ENCODE measurements at places on chromosomes 3 and 15.

DNA sequence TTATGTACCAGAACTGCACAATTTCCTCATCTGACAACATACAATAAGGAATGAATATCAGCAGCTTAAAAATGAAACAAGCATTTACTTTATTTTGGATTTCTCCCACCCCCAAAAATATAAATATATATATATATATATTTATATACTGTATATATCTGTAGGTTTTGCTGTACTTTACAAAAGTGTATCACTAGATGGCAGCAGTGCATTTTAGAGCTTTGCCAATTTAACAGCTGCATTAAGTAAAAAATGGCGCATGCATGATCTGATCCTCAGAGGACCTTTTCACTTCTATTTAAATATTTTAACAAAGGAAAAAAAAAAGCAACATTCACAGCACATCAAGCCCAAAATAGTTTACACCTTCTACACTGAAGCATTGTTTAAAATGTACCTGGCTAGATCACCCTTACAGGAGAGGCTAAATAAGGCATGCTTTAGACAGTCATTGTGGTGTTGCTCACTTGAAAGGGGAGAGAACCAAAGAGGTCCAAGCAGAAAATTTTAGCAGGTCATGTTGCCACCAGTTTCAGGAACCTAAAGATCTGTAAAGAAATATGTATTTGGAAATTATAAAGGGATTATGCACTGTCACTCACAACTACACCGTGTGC, 72.6 kb downstream of the NPTN start:
- no peak for DNase-seq

DNA sequence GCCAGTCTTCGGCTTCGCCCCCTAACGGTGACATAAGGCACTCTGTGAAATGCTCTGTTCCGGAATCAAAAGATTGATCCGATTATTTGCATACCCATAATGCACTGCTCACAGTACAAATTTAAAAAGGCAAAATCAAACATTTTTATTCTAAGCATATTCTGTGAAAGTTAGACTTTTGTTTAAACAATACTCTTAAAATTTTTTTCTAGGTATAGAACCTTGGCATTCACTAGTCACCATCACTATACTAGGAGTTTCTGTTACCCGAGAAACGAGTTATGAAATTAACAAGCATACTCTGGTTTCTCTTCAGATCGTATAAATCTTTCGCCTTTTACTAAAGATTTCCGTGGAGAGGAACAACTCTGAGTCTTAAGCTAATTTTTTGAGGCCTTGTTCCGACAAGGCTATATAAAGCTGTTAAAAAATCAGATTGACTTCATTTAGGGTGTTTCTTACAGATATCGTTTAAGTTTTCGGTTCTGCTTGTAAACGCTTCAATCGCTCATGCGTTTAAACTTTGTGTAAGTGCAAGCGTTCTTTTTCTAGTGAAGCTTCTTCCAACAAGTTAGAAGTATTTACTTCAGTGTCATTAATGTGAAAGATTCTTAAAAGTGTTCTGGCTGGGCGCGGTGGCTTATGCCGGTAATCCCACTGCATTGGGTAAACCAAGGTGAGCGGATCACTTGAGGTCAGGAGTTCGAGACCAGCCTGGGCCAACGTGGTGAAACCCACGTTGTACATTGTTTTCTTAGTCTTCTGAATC, at the start of gene RNU5B-1:
RNU5B-1 (plus strand) TSS at position 297 of the 769 bp plus-strand sequence.
- DNase-seq = peak; percentile 98

GRCh38 chr3:149473357-149474249, 894 bp upstream of the TM4SF4 start:
- DNase-seq = no peak

- DNase-seq = no peak
Measured at GRCh38 chr3:121794264-121794983, 40.4 kb downstream of the IQCB1 start.

DNA sequence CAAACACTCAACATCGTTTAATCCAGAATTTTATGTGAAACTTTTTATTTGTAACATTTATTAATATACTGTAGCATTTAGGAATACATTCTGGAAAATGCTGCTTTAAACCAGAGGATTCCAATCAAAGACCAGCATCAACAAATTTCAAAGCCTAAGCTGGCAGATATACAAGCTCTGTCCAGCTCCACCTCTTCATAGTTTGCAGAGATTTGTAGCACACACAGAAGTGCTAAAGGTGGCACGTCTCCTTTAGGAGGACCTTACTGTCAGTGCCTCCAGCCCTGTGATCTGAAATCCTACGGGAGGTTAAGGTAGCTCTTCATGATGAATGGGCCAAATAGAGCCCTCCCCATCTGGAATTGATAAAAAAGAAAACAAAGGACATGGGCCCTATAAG, 329.7 kb upstream of the NECTIN3 start:
- no peak for DNase-seq

GRCh38 chr3:28053759-28054158, 187.7 kb upstream of the CMC1 start:
- DNase-seq = no peak

GRCh38 chr3:40332684-40333083, 23.2 kb downstream of the EIF1B start:
- no peak for DNase-seq

DNA sequence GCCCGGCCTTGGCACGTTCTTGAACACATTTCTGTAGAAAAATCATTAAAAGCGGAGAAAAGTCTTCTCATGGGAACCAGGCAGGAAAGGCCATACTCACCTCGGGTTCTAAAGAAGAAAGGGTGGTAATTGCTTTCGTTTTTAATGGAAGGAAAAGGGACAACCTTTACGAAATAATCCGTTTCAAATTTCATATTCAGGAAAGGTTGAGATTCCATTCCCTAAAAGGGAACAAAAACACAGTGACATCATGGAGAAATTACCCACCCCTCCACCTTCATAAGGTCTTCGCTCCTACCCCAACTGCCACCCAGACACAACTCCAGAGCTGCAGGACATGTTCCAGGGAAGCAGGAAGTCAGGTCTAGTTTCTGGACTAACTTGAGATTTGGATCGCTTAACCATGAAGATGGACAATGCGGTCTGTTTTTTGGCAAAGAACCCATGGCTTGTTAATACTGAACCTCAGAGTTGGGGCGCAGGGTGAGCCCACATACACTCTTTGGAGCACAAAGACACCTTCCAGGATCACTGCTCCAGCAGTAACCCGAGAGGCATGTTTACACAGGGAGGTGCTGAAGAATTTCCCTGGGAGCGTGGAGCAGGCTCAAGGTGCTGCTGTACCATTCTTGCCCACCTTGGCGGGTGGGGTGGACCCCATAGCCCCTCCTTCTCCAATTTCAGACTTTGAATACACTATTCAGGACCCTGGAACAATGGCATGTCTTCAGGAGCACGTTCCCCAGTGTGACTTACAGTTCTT, 49.2 kb downstream of the SPATA12 start:
- no peak for DNase-seq

DNA sequence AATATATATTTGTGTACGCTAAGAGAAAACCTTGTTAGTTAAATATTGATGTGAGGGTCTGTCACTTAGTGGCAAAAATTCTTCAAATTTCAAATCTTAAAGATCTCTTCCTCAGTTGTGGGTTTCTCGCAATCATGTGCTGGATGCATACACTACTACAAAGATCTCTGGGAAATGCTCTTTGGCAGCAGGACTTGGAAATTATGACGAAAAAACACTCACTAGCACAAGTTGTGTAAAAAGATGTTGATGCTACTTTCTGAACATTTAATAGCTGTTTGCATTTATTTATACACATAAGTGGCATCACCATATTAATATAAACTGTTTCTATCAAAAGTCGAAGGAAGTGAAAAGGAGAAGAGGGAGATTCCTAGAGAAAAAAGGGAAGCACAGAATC, 10.8 kb upstream of the NANOGP8 start:
- DNase-seq = no peak

GRCh38 chr15:31046759-31047359, 54.7 kb downstream of the TRPM1 start:
- no peak for DNase-seq

DNA sequence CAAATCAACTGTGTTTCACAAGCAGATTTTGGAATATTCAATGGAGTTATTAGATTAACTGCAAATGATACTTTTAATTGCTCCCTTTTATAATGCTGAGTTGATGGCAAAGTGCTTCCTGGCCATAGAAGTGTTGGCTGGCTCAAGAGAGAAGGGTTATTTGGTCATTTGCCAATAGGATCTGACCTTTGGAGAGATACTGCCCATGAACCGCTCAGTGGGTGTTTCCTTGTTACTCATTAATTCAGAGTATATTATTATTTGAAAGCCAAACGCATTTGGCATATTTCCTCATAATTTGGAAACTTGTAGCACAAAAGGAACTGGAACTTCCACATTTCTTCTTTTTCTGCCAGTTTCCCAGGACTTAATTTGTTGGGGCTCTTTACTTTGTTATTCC, 234.7 kb downstream of the CDIN1 start:
- no peak for DNase-seq

- peak; percentile 63 for DNase-seq
Measured at GRCh38 chr3:69085833-69086722, 1.3 kb downstream of the ARL6IP5 start.

GRCh38 chr3:144458283-144458682, 486.7 kb downstream of the DIPK2A start:
- no peak for DNase-seq

GRCh38 chr3:110391640-110392395, 679.8 kb upstream of the NECTIN3 start:
- DNase-seq = no peak

GRCh38 chr3:156718622-156719306, 44.4 kb downstream of the TIPARP start:
- DNase-seq = no peak

DNA sequence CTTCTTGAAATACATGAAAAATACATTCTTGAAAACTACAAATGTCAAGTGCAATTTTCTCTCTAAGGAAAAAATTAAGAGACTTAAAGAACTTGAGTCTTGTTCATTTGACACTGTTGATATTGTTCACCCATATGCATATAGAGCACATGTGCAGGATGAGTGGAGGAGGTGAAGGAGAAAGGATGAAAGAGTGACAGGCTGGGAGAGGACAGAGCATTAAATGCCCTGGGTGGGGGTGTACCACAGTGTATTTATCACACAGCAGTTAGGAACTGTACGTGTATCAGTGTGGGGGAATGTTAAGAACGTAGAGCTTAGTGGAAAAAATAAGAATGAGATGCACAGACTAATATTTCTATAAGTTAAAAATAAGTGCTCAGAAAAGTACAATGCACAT, 45.7 kb downstream of the CTDSPL start:
- no peak for DNase-seq

DNA sequence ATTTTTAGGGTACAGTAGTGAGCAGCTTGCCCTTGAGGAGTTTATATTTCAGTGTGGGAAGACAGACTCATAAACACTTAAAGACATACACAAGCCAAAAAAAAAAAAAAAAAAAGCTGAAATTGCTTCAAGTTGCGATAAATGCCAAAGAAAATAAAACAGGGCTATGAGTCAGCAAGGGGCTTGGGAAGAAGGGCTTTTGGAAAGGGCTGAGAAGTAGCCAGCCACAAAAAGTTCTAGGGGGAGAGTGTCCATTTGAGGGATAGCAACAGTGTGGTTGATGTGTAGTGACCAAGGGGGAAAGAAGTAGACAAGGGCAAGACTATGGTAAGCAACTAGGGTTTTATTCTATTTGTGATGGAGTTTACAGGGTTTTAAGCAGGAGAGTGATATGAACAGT, 185.5 kb downstream of the ADAMTS9 start:
- no peak for DNase-seq

- peak; percentile 17 for DNase-seq
Measured at GRCh38 chr3:43024181-43024885, 45.2 kb downstream of the GASK1A start.

DNA sequence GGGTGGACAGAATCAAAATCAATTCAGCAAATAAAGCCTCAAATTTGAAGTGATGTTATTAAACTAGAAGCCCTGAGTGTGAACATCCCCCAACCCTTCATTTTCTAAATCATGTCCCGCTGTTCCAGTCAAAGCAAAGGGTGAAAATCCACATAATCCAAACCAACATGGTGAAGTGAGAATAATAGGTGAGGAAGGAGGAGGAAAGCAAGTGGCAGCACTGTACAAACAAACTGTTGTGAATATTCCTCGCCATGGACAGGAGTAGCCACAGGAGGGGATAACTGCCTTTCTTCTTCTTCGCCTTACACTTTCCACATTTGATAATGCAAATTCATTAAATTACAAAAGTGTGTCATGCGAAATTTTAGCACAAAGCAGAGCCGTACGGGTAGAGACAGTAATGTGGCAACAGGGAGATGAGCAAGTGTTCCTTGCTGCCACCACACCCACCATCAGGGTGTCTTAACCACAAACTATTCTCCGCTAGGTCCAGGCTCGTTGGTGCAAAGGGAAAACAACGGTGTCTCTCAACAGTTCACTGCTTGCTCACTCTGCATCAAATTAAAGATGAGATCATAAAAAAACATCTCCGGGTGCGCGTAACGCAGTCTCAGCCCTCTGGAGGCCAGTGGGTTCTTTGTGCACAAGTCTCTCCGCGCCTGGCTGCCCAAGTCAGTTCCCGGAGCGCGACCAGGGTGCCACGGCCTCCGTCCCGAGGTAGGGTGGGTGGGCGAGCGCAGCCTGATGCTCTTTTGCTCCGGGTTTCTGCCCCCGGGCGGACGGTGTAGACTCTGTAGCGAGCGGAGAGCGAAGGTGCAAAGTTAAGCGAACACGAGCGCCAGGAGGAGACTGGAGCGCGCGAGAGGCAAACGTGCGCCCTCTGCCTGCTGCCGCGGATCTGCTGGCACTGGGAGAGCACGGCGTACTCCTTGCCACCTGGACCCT, 6.7 kb downstream of the EPHA3 start:
- DNase-seq = no peak

DNA sequence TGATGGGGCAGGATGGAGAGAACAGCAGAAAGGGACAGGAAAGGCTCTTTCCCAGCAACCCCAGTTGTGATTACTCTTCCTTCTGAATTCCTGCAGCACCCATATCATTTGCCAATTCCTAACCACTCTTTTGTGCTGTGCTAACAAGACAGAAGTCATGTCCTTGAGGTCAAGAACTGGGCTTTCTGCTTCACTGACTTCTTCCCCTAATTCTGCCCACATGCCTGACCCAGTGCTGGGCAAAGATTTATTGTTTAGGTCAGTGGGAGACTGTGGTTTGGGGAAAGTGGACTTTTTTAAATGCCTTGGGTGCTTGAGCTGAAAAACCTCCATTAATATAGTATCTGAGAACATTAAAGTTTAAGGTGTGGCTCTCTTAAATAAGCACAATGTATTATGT, 4.2 kb upstream of the EFCAB12 start:
- no peak for DNase-seq

DNA sequence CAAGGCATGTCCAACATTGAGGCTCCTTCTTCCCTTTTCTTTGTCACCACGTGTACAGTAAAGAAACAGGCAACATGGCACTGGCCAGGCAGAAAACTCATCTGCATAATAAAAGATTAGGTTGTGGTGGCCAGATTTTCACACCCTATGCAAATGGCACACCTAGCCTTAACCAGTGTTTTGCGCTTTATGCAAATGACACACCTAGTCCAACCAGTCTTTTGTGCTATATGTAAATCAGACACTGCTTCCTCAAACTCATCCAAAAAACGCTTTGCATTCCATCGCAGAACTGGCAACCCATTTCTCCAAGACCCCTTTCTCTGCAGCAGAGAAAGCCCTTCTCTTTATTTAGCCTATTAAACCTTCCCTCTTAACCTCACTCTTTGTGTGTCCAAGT, 109.1 kb downstream of the ZNF385D start:
- no peak for DNase-seq

GRCh38 chr15:66293419-66294156, at the start of gene DIS3L:
Gene DIS3L (plus strand): TSS chr15:66293568. CDS start chr15:66293597, 29 bp downstream.
- peak; percentile 81 for DNase-seq

GRCh38 chr3:71241981-71242560, 341.5 kb downstream of the FOXP1 start:
- no peak for DNase-seq

GRCh38 chr3:37309921-37310665, 135.7 kb upstream of the LRRFIP2 start:
- no peak for DNase-seq

Data from KG1 (cell line).